ENCODE measurements at places on chromosomes 5 and 9. TPM values are rescaled to one million over a fixed set of nuclear protein-coding genes. Genes with fewer than 3 reads are reported as not detected.
A peak's percentile ranks its signal among the peaks of the same experiment; 100 is the strongest.

- DNase-seq = no peak
Measured at GRCh38 chr5:93071710-93072109, 509.3 kb downstream of the NR2F1-AS1 start.

GRCh38 chr5:31692561-31693221, 53.8 kb downstream of the PDZD2 start:
- no peak for DNase-seq

Gene FAM163B
- not detected for total RNA-seq

GRCh38 chr9:128555180-128555721, 2.9 kb downstream of the SPTAN1 start:
- DNase-seq = peak; percentile 67

DNA sequence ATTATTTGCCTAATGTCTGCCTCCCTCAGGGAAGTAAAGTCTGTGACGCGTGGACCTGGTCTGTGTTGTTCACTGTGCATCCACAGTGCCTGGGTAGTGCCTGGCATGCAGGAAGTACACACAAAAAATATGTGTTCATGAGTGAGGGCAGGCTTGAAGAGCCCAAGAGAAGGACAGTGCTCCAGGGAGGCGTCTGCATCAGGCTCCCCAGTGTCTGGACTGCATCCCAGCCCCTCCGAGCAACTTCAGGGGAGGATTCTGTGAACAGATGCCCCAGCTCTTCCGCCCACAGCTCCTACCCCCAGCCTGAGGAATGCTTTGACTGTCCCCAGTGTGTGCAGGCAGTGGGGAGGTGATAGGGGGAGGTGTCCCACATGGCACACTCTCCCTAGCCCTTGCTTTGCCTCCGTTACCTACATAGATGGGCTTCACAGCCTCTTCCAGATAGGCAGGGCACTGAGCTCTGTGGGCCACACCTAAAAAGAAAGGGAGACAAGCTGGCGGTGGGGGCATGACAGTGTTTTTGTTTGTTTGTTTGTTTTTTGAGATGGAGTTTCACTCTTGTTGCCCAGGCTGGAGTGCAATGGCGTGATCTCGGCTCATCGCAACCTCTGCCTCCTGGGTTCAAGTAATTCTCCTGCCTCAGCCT, 25.4 kb downstream of the IRF1 start:
- DNase-seq = no peak

DNA sequence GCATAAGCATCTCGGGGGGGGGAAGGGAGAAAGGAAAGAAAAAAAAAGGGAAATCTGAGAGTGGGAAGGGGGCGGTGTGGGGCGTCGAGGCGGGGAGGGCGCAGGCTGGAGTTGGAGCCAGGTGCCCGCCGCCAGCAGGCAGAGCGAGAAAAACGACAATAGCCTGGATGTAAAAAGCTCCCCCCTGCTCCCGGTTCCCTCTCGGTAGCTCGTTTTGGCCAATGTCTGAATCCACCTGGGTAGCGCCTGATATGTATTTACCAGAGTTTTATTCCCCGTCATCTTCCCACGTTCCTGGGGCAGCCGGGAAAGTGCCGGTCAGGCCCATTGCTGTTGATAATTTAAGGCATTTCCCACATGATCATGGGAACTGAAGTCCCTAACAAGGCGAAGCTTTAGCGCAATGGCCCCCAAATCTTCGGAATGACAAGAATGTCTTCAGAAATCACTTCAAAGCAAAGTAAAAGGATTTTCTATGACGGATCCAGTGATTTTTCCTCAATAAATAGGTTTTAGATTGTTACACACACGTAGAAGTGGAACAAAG, 3.0 kb upstream of the OTP start:
- no peak for DNase-seq

Gene PTGS1
- total RNA-seq = 14.6 TPM

- no peak for DNase-seq
Measured at GRCh38 chr5:127353796-127354195, 63.2 kb downstream of the MEGF10 start.

DNA sequence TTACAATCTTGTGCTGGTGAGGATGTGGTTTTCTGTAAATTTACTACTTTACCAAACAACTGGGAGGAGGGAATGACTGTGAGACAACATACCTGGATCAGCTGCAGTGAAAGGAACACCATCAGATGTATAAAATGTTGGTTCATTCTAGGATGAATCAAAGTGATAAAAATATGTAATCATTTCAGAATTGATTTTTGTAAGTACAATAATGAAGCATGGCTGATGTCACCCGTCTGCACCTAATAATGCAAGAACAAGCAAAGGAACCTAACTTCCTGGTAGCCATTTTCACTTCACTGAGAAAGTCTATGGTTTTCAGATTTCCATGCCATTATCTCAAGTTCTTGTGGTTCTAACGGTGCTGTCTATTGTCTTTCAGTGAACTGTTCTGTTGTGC, 18.7 kb upstream of the C5orf34 start:
- no peak for DNase-seq

DNA sequence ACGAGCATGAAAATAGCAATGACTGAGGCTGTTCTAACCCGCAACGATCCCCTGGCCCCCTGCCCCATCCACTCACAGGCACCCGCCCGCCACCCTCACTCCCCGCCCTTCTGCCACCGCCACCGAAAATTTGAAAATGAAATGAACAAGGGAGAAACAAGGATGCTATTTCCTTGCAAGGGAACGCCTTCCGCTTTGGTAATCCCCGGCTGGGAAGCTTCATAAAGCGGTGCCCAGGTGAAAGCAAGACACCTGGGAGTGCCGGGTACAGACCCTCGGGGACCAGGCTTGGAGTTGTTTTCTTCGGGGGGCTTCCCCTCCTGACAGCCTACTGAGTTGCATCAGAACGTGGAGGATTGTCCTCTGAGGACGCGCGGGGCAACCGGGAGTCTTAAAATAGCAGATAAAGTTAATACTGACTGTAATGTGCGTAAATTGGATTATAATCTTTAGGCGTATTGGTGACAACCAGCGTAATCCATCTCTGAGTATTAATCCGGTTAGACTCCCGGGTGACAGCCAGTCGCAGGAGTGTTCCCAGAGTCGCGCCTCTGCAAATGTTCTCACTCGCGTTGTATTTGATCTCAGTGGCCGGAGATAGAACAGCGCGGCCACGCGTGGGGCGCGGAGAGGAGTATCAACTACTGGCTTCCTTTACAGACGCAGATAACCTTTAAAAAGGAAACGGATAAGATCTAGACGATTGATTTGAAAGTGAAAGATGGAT, 885 bp upstream of the MLLT3 start:
- peak; percentile 30 for DNase-seq

DNA sequence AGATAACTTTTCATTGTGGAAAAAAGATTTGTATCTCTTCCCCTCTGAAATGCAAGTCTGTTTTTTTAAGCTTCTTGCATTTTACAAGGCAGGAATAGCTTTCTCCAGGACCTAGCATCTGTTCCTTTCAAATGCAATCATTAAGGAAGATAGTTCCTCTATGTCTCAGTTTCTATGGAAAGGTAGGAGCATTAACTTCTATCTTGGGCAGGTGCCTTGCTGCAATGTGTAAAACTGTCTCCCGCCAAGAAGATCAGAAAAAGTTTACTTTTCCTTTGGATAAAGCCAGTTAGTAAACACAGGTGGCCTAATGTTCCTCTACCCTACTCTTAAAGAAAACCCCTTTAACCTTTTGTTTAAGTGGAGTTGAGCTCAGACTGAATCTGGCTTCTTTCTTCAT, 560.6 kb upstream of the CYLC2 start:
- no peak for DNase-seq

DNA sequence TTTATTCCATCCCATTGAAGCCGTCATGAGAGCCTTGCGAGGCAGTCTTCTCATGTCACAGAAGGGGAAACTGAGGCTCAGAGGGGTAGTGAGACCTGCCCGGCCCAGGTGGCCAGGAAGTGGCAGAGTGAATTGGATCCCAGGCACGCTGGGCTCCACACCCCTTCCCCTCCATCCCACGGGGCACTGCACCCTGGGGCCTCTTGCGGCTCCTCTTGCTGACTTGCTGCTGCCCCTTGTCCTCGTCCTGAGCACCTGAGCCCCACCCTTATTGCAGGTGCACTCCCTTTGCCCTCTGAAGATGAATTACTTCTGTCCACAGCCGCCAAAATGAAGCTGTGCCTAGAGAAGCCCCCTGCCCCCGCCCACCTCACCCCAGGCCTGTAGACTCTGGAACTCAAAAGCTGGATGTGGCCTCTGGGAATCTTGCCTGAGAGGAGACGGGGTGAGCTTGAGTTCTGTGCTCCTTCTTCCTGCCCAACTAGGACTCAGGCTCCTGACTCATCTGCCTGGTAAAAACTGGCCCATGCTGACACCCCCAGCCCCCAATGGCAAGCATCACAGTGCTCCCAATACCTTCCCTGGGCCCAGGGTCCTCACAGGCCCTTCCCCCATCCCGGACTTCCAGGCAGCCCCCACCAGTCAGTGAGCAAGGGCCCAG, 6.4 kb downstream of the NEURL1B start:
- no peak for DNase-seq

- DNase-seq = peak; percentile 13
Measured at GRCh38 chr5:139808481-139809330, 13.1 kb downstream of the PSD2 start.

Gene ADGRD2
- not detected for total RNA-seq

DNA sequence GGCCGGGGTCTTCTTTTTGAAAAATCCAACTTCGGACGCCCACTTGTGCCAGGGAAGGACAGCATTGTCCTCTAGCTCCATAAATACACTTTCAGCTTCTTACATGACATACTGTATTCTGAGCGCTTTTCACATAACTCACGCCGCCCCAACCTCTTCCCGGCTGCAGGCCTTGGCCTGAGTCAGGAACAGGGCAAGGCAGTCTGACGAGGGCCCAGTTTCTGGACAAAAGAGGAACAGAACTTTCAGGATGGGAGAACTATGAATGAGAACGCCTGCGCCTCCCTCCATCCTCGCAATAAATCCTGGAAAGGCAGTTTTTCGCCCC, 650 bp downstream of the DCTN4 start:
- no peak for DNase-seq

Gene IL5
- total RNA-seq = not detected

Gene MCTP1
- 203 TPM for total RNA-seq

Gene LCN1
- not detected for total RNA-seq

Gene ZCCHC10
- total RNA-seq = 30.5 TPM

DNA sequence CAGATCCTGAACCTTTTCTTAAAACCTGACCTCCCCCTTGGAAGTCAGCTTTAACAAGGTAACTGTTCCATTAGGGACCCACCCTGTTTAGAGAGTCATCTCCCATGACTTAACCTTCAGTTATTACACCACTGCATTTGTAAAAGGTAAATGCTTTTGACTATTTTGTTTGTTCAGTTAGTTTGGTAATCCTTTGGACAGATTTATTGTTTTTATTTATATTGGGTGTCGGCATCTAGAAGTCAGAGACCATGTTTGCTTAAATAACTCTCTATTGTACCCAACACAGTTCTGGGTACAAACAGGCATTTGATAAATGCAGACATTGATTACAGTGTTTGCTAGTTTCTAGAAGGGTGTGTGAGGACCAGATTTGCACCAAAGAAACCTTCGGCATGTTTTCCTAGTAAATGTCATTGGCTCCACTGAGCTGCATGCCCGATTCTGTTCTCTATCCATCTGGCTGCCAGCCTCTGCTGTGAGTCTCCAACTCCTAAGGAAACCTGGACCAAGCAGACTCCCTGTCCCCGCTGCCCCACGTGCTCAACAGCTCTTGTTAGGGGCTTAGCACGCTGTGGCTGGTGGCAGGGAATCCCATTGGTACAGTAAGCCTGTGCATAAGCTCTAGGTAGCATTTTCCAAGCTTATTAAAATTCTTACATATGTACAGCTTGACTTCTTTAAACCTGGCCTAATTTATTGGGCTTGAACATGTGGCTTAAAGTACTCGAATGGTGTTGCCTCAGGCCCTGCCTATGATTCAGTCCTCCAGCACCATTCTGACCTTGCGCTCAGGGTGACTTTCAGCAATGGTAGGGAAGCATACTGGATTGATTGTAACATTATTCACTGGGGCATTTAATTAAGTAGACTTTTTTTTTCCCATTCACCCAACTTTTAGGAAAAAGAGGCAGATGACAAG, 6.6 kb downstream of the PCBD2 start:
- no peak for DNase-seq

Gene PDZD2
- 3.4 TPM for total RNA-seq

- no peak for DNase-seq
Measured at GRCh38 chr5:74966141-74967026, 86.0 kb downstream of the GCNT4 start.

DNA sequence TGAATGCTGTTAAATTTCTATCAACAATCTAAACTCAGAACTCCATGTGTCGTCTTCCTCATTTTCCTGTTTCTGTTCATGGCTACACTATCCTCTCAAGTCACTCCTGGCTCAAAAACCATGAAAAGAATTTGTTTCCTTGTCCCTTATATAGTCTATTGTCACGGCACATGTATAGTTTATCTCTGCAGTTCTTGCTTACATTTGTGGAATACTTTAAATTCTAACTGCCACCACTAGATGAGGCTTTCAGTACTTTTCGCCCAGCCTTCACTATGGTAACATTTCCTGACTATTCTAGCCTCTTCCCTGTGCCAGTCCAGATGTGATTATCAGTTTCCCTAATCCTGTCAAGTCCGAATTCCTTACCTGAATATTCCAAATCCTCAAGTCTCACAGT, 34.6 kb downstream of the PKD2L2 start:
- peak; percentile 40 for DNase-seq

Gene IL4
- not detected for total RNA-seq

Gene ANAPC2
- total RNA-seq = 70.0 TPM

DNA sequence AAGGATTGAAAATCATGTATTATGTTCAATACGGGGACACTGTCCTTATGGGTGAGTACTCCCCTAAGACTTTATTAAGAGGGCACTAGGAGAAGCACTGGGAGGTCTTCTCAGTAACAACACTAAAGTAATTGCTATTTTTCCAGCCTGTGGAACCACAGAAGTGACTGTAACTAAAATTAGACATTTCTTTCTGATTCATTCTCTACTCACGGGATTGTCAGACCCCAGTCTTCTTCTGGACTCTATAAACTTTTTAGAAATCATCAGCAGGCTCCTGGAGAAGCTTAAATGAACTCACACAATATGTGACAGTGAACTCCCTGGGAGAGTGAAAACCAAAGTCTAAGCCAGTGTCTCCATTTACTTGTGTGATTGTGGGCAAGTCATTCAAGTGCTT, 14.5 kb downstream of the TLR4 start:
- no peak for DNase-seq

GRCh38 chr9:7164440-7165330, 406.9 kb downstream of the KDM4C start:
- DNase-seq = no peak

DNA sequence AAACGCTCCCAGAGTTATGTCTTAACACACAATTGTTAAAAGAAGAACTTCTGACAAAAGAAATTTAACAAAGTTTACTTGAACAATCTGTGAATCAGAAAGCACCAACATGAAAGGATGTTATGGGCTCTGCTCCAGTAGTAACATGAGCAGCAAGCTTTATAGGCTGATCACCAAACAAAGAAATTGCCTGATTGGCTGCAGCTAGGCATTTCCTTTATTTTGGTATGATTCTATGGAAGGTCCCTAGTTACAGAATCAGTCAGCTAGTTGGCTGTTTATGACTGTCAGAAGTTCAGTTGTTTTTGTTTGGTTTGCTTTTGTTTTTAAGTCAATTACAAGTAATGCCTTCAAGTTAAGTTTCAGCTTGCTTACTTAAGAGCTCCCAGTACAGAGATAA, 102.4 kb upstream of the SMC2 start:
- no peak for DNase-seq

Gene SLC34A1
- not detected for total RNA-seq

Gene AHRR
- total RNA-seq = 3.1 TPM

Gene PRR16
- total RNA-seq = 2.3 TPM

GRCh38 chr9:107751567-107752210, 262.1 kb upstream of the KLF4 start:
- peak; percentile 64 for DNase-seq
